ENCODE measurements at places on chromosomes 16 and 17. TPM values are rescaled to one million over a fixed set of nuclear protein-coding genes. Genes with fewer than 3 reads are reported as not detected.

UTS2R gene
- 0.20 TPM for total RNA-seq

MYH2 gene
- total RNA-seq: not detected

NLRC3 gene
- 21.8 TPM for total RNA-seq

TMED6 gene
- total RNA-seq: 1.2 TPM

MPV17L gene
- 0.34 TPM for total RNA-seq

STH gene
- not detected for total RNA-seq

CCL4L2 gene
- 48.4 TPM for total RNA-seq

CCDC144A gene
- 2.7 TPM for total RNA-seq

COG8 gene
- total RNA-seq: 45.3 TPM

YBX2 gene
- not detected for total RNA-seq

Measured in activated T-helper 1 cell treated with anti-CD3 and anti-CD28 coated beads, Interleukin-12 subunit alpha, Interleukin-12 subunit beta, Interleukin-2, Interleukin-4 antibody, amounts not matched to agents 30 ng/mL and 10 ng/mL and 1 ng/mL, durations not matched to agents 14 hours and 24 hours and 36 hours (primary cell).